Cortex of kidney (tissue), 1 donor: ENCODE measurements at places on chromosomes 6 and 20.

GRCh38 chr6:164412566-164412965 lies 896.8 kb downstream of the C6orf118 start:
- DNase-seq, result no peak

DNA sequence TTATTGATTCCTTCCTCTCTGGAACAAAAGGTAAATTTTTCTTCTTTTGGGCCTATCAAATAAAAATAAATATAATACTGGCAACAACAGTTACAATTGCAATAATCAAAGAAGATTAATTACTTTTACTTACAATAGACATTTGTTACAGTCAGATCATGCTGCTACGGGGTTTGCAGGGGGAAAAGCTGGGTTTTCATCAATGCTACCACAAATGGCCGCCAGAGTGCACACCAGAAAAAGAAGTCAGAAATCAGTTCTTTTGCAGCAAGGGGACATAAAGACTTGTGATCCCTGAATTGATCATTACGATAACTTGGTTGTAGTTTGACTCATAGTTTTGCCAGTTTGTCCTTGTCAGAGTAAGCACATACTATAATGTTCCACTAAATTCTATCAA lies 714.5 kb upstream of the EYS start:
- DNase-seq, result no peak

DNA sequence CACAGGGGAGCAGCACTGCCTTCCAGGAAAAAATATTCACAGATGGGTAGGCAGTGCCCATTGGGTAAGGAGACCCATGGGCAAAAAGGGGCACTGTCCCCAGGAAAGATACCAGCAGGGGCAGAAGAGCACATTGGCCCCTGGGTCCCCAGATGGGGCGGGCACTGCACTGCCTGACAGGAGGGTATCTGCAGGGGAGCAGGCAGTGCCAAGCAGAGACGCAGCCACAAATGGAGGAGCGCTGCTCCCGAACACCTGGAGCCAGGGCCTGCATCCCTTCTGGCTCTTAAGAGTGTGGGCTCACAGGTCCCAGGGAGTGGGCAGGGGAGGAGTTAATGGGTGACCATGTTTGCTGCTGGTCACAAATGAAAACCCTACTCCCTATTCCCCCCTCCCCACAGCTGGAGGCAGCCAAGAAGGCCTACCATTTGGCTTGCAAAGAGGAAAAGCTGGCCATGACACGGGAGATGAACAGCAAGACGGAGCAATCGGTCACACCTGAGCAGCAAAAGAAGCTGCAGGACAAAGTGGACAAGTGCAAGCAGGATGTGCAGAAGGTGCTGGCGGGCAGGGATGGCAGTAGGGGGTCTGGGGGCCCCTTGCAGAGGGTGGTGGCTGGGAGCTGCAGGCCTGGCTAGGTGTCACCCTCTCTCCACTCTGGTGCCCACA lies 27.0 kb downstream of the SPDEF start:
- no peak for DNase-seq

DNA sequence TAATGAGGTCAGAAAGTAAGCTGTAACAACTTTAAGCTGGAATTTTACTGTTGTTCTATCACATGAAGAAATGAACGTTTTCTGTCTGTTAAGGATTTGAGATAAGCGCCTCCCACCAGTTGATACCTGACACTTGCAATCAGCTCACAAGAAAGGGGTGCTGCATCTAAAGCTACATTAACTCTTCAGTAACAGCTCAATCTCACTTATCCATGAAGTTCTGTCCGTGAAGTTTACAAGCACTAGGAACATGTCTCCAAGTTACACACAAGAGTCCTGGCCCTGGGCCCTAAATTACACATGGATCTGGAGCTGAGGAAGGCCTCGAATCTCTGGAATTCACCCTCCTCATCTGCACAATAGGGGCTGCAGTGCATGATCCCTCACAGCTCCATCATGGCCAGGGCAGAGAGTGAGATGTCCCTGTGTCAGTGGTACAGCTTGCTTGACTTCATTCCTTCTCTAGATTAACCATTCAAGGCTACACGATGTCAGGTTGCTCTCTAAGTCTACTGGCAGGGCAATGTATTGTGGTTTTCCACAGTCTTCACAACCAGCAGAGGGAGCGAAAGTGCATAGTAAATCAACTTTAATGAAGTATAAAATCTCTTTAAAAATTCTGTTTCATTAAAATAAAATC lies 182.4 kb upstream of the MCHR2 start:
- no peak for DNase-seq

DNA sequence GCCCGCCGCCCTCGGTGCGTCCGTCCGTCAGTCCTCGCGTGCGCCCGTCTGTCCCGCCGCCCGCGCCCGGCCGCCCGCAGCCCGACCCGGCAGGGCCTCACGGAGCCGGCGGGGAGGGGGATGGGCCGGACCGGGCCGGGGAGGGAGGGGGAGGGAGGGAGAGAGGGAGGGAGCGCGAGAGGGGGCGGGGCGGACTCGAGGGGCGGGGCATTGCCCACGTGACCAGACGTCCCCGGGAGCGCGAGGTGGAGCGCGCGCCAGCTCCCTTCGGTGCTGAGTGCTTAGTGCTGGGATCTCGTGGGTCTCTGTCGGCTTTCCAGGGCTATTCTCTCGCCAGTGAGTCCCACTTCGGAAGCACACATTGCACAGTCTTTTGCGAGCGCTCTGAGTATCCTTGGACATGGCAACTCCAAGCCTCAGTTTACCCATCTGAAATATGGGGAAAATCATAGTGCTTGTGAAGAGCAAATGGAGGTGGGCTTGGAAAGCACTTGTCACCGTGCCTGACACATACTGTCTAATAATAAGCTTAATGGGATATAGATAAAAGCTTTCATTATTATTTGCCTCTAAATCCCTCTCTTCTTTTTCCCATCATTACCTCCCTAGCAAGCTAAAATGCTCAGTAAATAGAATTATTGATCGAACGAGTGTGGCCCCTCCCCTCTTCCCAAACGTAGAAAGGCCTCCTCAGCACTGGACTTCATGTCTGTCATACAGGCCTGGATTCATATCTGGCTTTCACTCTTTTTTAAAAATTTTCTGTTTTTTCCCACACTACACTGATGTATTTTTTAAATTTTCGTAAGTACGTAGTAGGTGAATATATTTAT lies at the start of gene NCOA6:
Gene NCOA6 (minus strand): TSS at position 122 of the 833 bp plus-strand sequence. CDS start 43,296 bp downstream, outside the sequence.
- DNase-seq, result no peak

DNA sequence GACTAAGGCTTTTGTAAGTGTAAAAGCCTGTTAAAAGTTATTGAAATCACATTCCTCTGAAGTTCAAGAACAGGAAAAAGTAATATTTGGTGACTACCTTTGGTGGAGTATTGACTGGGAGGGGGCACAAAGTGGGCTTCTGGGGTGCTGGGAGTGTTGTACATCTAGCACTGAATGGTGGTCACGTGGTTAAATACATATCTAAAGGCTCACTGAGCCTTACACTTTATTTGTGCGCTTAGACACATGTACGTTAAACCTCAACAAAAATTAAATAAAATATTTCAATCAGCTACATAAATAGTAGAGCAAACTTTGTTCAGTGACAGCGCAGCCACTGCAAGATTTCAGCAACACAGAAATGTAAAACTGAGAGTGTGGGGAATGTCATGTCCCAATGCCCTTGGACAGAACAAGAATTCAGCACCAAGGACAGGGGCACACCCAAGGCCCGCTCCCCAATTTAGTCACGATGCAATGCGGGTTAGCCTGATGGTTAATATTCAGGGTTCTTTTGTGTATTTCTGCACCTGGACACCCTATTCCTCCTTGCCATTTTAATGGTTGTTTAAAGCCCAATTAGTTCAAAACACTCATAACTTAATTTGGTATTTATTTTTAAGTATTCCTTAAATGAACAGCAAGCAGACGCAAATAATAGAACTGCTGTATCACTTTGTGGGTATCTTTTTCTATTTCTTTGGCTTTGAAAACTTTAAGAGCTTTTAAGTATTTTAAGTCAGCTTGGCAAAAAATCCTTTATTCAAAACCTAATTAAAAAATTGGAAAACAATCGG lies 37.4 kb downstream of the ANGPT4 start:
- no peak for DNase-seq

DNA sequence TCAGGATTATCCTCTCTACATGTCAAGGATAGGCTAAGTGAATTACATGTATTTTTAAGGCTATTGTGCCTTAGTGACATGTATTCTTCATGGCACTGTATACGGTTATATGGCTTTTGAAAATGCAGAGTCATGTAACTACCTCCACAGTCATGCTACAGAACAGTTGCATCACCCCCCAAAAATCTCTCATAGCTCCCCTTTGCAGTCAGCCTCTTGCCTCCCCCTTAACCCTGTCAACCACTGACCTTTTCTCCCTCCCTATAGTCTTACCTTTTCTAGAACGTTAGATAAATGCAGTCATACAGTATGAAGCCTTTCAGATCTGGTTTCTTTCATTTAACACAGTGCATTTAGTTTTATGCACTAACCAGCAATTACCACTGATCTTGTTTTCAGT lies 10.3 kb upstream of the RNF24 start:
- DNase-seq, result no peak

- no peak for DNase-seq
Measured at GRCh38 chr6:161590961-161591627, 317.2 kb upstream of the AGPAT4 start.

DNA sequence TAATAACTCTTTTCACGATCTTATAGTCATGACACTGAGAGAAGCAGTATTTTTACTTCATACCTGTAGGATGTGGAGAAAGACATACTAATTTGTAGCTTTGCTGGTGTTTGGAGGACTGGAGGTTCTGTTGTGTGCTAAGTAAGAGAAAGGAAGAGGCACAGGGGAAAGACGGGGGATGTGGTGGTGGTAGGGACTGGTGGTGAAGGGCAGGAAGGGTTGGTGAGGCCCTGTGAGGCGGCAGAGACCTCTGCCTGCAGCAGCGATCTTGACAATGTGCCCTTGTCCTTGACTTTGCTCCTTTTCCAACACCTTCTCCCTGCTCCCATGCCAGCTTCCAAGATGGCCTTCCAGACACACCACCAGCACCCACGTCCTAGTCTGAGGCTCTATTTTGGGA lies 32.6 kb upstream of the MPC1 start:
- no peak for DNase-seq

GRCh38 chr6:154974485-154975149 lies 20.5 kb upstream of the TIAM2 start:
- DNase-seq, result no peak

- no peak for DNase-seq
Measured at GRCh38 chr20:58645412-58645968, 5.6 kb upstream of the STX16 start.

DNA sequence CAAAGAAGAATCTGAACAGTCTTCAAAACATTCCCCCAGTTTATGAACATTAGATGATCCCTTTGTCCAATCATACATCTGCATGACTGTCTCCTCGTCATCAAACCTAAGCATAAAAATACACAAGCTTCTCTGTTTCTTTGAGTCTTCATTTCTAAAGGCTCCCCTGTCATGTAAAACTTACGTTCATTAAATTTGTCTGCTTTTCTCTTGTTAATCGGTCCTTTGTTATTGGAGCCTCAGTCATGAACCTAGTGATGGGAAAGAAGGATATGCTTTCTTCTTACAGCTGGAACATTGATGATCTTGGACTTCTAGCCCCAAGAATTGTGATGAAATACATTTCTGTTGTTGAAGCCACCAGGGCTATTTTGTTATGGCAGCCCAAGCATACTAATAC lies 18.0 kb upstream of the RIPOR2 start:
- no peak for DNase-seq

DNA sequence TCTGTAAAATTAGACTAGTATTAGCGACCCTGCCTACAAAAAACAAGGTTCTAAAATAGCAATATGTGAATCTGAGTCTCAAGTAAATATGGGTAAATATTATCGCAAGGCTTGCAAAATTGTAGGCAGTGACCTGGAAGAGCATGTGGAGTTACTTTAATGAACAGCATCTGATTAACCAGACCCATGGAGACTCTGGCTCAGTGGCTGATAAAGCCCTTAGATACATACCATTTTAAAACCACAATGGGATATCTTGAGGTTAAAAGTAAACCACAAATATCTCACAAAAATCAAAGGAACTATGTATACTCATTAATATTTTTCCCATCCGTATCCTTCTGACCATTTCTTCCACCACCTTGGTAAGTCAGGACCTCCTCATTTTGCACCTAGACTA lies 187.0 kb downstream of the MTFR2 start:
- DNase-seq, result no peak

DNA sequence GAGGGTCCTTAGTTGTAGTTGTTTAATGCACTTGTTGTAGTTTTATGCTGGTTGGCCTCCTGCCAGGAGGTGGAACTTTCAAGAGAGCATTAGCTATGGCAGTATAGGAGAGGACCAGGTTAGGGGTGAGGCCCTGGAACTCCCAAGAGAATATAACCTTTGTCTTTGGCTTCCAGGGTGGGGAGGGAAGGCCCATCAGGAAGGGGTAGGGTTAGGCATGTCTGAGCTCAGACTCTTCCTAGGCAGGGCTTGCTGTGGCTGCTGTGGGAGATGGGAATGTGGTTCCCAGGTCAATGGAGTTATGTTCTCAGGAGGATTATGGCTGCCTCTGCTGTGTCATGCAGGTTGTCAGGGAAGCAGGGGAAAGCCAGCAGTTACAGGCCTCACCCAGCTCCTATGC lies 20.0 kb upstream of the GABRR1 start:
- no peak for DNase-seq

DNA sequence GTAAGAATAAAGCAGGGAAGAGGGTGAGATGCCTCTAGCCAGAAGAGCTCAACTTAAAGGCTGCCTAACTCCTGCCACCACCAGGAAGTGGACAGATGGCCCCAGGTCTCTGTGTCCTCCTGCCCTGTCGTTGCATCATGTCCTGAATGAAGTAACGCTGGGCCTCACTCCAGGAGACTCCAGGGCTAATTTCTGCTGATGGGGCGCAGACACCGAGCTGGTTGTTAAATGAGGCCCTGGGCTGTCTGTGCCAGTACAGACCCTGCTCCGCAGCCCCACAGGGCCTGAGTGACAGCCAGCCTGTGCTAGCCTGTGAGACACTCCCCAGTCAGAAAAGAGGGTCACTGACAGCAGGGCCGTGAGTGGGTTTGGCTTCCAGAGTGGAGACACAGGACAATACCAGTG lies 6.5 kb downstream of the IP6K3 start:
- no peak for DNase-seq

DNA sequence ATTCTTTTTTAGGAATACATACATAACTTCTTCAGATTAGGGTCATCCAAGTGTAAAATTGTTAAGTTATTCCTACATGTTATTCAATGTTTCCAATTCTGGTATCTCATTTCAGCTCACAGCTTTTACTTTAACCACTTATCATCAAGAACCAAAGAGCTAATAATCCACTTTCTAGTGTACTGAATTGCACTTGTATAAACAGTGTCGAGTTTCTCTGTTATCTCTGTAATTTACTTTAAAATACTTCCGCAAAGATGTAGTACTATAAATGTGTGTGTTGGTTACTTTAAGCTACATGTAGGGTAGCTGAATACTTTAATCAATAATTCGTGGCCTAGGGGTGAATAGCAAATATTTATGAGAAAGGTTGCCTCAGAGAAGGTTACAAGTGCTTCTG lies 8.8 kb upstream of the GJA1 start:
- no peak for DNase-seq
